Foreskin melanocyte (primary cell): ENCODE measurements at places on chromosomes 16 and 17.

DNA sequence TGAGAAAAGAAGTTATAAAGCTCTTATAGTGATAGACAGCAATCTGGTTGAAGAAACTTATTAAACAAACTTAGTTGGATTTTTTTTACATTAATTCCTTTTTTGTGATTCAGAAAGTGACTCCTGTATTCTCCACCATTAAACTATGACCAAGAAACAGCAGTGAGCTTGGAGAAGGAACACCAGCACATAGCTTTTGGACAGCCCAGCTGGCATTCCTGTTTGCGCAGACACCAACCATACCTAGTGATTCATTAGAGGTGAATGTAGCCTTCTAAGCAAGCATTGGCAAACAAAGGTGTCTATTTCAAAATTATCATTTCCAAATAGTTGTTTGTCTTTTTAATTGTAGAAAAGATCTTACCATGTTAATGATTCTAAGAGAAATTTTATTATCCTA, 94.4 kb downstream of the STXBP4 start:
- DNase-seq = no peak

DNA sequence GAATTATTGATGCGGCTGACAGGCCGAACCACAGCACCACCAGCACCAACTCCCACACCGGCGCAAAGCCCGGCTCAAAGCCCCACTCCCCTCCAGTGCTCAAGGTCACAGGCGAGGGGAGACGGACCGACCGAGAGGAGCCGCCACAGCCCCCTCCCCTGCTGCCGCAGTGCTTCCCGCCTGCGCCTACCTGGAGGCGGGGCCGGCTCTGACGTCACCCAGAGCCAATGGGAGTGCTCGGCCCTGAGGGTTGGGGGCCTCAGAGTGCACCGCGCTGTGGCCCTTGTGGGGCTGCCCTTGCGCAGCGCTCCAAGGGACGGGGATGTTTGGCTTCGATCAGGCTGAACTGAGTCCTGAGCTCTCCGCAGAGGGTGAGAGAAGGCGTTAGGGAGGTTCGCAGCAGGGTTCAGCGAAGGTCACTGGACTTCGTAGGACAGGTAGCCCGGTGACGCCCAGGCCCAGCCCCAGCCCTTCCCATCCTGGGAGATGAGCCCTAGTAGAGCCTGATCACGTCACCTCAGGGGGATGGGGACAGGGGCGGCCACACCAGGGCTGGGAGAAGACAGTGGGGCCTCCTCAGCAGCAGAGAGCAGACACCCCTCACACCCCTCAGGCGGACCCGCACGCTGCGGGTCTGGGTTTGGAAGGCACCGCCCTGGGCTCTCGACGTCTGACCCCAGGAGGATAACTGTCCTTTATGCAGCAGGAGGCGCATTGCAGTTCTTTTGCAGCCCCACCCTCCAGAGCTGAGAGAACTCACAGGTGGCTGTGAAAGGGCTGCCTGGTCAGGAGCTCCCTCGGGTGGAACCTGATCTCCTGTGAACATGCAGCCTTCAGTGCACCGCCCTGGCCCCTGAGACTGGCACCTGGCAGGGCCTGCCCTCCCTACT, 1.5 kb downstream of the NDRG4 start:
- no peak for DNase-seq

DNA sequence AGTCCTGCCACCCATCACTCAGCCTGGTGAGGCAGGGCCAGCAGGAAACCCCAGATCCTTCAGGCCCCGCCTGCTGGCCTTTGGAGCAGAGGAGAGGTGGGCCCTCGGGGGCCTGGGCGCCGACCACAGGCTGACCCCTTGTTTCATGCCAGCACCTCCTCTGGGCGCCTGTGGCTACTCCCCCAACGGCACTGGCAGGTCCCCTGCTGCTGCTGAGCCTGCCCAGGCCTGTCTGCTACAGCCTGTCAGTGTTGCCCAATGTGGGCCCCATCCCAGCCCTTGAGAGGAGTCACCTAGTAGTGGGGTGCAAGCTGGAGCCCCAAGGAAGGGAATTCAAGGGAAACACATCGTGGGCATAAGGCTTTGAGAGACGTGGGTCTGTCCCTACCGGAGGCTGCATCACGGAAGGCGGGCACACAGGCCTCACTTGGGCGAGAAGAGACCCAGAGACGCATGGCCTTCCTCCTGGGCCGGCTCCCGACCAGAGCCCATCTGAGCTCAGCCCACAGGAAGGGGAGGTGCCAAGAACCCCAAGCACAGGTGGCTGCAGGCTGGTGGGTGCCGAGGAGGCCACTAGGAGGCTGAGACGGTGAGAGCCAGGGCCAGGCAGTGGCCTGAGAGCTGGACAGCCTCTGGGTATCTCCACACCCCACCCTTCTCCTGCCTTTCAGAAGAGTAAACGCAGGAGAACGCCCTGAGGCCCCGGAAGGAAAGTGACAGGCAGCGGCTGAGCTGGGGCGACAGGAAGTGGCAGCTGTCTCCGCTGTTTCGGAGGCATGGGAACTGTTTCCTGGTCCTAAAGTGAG, 8.0 kb upstream of the FASN start:
- DNase-seq = peak; percentile 13

- DNase-seq = no peak
Observed at GRCh38 chr17:11086646-11087340, 154.2 kb upstream of the SHISA6 start.

DNA sequence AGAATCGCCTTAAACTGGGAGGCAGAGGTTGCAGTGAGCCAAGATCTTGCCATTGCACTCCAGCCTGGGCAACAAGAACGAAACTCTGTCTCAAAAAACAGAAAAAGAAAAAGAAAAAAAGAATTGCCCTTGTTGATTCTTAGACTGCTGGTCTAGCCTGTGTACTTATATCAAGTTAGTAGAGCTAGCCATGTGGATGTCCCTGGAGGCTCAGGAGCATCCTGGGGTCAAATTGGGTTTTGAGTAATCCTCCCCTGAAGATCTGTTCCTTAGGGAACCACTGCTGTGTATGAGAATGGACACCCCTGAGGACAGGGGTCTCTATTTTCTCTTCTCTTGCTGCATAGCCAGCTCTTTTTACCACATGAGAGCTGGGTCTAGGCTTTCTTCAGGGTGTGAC, 21.5 kb downstream of the SLC7A6OS start:
- no peak for DNase-seq

DNA sequence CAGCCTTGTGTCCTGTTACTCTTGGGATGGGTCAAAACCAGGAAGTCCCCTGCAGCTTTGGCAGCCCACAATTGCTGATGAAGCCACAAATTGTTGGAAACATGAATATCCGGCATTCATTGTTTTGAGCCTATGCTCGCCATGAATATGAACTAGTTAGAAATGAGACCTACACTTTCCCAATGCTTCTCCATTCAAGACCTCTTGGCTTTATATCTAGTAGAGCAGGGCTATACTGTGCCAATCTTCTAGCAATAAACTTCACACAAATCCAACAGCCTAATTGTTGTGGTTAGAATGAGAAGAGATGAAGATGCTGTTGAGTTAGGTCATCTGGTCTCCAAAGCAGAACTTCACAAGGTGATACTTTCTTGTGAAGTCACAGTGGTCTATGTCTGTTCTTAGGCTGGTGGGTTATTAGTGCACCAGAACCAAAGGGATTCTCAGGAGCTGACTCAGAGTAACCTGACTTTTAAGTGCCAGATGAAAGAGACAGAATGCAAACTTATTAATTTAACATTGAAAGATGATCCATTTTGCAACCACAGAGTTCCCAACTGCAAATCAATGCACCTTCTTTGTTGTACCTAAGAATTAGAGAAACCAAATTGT, 13.7 kb upstream of the KRT23 start:
- DNase-seq = no peak

GRCh38 chr17:42342242-42343008, 45.8 kb downstream of the STAT3 start:
- DNase-seq = peak; percentile 34

DNA sequence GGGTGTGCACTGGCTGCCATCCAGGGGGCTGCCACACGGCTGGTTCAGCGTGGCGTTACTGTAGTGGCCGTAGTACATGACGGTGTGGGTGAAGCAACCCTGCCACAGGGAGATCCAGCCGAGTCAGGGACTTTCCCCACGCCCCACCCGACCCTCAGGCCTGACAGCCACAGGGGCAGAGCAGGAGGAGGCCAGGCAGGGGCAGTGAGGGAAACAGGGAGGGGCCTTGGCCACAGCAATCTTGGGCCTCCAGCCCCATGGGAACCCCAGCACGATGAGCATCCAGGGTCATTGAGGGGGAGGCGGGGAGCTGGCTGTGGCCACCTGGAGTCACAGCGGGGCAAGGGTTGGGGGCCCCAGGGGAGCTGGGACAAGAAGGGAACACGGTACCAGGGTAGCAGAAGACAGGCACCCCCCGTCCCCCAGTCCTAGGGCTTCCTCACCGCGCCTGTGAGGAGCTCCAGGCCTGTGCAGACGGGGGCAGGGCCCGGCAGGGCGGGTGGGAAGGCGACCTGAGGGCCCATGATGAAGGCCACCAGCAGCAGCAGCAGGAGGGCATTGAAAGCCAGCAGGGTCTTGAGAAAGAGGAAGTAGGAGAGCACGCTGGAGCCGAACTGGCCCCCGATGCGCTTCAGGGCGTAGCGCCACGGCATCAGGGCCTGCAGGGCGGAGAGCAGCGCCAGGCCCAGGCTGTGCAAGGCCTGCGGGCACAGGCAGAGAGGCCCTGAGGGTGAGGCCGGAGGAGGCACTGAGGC, 4.3 kb downstream of the TMC6 start:
- DNase-seq = no peak

DNA sequence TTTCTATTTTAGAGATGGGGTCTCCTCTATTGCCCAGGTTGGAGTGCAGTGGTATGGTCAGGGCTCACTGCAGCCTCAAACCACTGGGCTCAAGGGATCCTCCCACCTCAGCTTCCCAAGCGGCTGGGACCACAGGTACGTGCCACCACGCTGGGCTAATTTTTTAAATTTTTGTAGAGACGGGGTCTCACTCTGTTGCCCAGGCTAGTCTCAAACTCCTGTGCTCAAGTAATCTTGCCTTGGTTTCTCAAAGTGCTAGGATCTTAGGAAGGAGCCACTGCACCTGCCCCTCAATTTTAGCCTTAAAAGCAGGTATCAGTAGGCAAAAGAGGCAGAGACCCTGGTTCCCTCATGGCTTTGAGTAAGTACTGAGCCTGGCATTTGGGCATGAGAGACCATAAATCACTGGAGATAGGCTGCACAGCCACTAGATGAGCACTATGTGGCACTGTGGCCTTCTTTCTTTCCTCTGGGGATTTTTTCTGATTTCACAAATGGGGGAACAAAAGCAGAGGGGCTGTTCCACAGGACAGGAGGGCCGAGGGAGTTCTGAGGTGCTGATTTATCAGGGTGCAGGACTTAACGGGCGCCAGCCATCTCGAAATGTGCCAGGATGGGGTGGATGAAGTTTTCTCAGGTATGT, 82.2 kb downstream of the PLXDC1 start:
- peak; percentile 18 for DNase-seq

- DNase-seq = no peak
Observed at GRCh38 chr17:82884970-82885353, 45.1 kb upstream of the ZNF750 start.

- DNase-seq = no peak
Observed at GRCh38 chr16:63752347-63752746, 1369.5 kb downstream of the CDH11 start.

DNA sequence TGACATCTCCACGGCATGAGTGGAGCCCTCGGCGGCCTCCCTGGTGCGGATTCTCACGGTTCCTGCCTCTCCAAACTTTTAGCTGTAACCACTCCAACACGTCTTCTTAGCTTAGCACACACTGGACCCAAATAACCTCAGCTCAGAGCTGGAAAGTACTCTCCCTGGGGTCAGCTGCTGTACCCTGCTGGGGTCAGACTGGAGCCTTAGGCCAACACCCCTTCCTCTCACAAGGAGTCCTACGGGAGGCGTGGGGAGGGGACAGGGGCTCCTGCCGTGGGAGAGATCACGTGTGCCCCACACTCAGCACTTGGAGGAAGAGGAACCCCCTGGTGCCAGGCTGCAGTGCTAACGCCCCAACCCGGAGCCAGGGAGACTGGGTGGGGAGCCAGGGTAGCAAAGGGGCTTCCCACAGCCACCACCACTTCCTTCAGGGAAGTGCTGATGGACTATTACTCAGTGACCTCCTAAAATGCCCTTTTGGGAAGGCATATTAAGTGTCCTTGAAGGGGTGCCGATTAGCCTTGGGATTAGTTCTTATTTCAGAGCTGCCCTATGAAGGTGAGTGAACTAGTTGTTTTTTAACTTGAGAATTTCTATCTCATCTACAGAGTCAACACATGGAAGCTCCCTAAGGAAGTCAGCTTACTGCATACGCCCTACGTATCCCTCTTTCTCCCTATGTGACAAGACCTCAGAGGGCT, 124.0 kb downstream of the HIC1 start:
- DNase-seq = no peak

GRCh38 chr16:82016263-82016662, 5.0 kb upstream of the SDR42E1 start:
- DNase-seq = no peak

GRCh38 chr17:61689610-61690180, 98.7 kb upstream of the NACA2 start:
- DNase-seq = peak; percentile 46
